ENCODE measurements at places on chromosomes 3 and 15.

DNA sequence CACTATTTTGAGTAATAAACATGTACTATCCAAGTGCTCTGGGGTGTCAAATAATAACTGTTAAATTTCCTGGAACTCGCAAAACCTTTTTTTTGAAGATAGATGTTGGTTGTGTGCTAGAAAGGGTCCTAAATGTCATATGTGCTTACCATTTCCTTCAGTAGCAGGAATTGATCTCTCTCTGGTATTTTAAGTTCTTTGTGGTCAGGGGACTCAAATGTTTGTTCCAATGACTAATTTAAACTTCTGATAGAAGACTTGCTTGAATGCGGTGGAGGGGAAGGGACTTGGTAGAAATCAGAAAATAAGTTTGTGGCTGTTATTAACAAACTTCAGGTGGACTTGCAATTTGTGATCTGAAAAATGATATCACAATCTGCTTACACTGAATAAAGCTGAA lies 26.8 kb downstream of the ARIH2 start:
- DNase-seq, result no peak

- no peak for DNase-seq
These were observed 8.0 kb upstream of the EEFSEC start for GRCh38 chr3:128145279-128145678.

DNA sequence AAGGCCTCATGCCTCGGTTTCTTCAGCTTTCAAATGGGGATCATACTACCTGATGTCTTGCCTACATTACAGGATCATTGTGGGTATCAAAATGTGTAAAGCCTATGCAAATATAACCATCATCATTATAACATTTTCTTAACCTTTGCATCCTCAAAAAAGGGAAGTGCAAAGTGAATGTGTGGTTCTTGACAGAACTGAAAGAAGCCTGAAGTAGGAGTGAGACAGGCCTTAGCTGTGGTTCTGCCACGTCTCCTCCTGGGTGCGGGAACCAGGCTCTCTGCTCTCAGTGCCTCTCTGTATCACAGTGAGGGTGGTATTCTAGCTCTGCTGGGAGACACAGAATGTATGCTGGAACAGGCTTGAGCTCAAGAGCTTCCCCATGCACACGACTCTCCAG lies 316.9 kb upstream of the ICE2 start:
- DNase-seq, result peak; percentile 76

DNA sequence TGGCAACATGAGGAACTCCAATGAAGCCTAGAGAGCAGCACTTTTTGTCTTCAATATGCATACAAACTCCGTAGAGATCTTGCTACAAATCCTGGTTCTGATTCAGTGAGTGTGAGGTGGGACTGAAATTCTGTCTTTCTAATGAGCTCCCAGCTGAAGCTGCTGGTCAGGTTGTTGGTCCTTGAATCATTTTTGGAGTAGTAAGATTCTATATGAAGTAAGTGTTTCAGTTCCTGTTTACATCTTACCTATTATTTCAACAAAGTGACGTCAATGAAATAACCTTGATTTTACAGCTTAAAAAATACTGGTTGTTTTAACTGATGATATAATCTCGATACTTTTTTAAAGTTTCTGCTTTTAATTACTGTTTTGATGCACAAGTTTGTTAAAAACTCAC lies 33.9 kb downstream of the SHQ1 start:
- no peak for DNase-seq

GRCh38 chr3:160885791-160886286 lies 129.8 kb downstream of the PPM1L start:
- DNase-seq, result peak; percentile 13

GRCh38 chr15:47326410-47327333 lies 390.6 kb upstream of the SEMA6D start:
- DNase-seq, result no peak

GRCh38 chr3:31785734-31786133 lies 195.3 kb downstream of the OSBPL10 start:
- no peak for DNase-seq

GRCh38 chr3:27289769-27290413 lies 79.3 kb downstream of the NEK10 start:
- no peak for DNase-seq

GRCh38 chr3:127731546-127732289 lies 59.0 kb downstream of the ABTB1 start:
- no peak for DNase-seq
